ENCODE measurements at places on chromosomes 4 and X.

- DNase-seq, result peak; percentile 24
These were observed 4.5 kb downstream of the DDX60L start for GRCh38 chr4:168475745-168476144.

DNA sequence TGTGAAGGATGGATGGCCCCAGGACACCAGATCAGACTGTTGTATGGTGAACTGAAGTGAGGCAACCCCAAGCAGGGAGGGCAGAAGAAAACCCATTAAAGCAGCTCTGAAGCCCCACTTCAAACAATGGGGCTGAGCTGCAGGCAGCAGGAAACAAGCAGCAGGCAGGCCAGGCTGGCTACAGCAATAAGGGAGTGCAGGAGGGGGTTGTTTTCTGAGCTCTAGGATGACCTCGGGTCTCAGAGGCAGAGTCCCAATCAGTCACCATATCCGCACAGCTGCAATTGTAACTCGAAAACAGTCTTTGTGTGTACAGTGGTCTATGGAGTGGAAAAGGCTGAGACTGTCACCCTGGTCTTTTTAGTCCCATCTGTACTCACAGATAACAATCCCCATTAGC, 90.4 kb downstream of the COL4A6 start:
- no peak for DNase-seq

DNA sequence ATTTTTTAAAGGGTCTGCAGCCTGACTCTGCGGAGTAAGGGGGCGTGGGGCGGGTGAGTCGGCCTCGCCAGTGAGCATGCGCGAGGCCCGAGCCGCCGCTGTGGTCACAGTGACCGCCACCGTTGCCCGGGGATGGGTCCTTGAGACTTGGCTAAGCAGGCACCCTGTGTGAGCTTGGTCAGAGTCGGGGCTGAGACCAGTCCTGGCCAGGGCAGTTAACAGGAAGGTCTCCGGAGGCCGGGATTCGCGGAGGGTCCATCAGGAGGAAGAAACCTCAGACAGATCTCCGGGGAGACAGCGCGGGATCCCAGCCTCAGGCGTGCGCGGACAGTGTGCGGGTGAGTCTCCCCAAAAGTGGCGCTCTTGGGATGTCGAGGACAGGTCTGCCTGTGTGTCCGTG, 1384.4 kb upstream of the PCDH10 start:
- DNase-seq, result no peak

DNA sequence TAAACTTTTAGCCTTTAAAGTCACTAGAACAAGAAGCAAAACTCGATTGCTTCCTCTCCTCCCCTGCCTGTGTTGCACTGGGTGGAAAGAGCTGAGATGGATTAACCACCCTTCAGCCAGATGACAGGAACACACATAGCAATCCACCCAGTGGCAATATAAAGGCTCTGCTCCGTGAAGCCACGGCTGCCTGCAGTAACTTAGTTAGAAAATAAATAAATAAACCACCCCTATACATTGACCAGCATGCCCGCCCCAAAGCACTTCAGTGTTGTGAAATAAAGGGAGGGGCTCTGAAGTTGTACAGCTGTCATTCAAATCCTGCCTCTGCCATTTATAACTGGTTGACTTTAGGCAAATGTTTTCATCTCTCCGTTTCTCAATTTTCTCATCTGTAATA, 217.1 kb upstream of the LDB2 start:
- DNase-seq, result no peak

DNA sequence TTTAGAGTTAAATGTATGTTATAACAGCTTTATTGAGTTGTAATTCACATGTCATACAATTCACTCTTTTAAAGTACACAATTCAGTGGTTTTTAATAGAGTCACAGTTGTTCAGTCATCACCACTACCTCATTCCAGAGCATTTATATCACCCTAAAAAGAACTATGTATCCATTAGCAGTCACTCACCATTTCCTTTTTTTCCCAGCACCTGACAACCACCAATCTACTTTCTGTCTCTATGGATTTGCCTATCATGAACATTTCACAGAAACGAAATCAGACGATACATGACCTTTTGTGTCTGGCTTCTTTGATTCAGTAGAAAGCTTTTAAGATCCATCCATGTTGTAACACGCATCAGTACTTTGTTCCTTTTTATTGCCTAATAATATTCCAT, 52.9 kb upstream of the FRAS1 start:
- no peak for DNase-seq

- no peak for DNase-seq
These were observed 21.4 kb upstream of the SEL1L3 start for GRCh38 chr4:25884031-25884782.

- DNase-seq, result no peak
These were observed 22.3 kb downstream of the GRIA2 start for GRCh38 chr4:157242871-157243270.

- no peak for DNase-seq
These were observed 116.0 kb downstream of the MXRA5 start for GRCh38 chrX:3230496-3230895.

Data from activated naive CD4-positive, alpha-beta T cell treated with Interleukin-2 at 50 U/mL for 16 hours (primary cell).